Inflammatory macrophage (primary cell): ENCODE measurements at places on chromosomes 7 and 10.

- DNase-seq, result peak; percentile 60
These were observed 14.9 kb downstream of the CCL26 start for GRCh38 chr7:75756991-75757676.

- no peak for DNase-seq
These were observed 41.1 kb downstream of the STK32C start for GRCh38 chr10:132266594-132267161.

DNA sequence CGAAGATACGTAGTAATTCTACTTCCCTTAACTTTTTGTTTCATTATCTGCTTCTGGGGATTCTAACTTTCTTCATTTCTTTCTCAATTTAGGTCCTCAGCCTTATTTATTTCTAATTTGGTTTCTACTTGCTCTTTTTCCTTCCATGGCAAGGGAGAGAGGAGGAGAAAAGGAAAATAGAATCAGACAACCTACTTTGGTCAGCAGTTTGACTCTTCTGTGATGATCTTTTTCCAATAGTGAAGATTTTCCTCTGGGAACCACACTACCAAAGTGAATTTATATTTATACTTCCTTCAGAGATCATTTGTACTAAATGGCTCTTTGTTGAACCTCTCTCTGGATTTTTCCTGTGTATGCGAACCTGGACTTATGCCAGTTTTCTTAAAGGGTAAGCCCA, 90.2 kb downstream of the TMEM26 start:
- no peak for DNase-seq

GRCh38 chr7:51647931-51648351, 331.3 kb upstream of the COBL start:
- DNase-seq, result no peak

GRCh38 chr10:94066411-94066810, 72.7 kb downstream of the PLCE1 start:
- DNase-seq, result no peak

GRCh38 chr10:44010873-44011602, 362.4 kb upstream of the ZNF32 start:
- no peak for DNase-seq

- DNase-seq, result no peak
These were observed 4.8 kb downstream of the PRRT4 start for GRCh38 chr7:128356546-128357216.

DNA sequence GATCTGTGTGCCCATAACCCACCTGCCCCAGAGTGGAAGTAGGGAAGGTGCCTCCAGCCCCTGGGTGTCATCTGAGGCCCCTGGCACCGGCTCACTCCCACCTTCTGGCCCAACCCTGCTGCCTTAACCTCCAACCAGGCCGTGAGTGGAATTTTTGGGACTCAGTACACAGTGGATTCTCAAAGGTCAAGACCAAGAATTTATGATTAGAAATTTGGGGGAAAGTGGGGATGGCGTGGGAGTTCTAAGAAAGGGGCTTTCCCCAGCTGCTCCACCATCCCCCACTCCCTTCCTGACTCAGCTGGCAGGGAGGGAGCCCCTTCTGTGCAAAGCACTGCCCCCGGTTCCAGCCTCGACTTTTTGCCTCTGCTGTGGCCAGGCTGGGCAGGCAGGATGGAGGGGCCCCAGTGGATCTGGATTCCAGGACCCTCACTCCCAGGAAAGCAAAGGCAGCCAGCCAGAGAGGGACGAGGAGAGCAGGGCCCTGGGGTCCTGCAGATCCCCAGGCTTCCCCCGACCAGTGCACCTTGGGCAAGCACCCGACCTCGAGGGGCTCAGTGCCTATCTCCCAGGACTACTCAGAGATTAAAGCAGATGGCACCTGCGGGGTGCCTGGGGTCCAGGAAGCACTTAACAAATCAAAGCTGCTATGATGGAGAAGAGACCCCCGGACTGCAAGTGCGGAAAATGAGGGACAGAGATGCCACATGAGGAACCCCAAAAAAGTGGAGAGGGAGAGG, 12.8 kb downstream of the SPOCK2 start:
- DNase-seq, result no peak

DNA sequence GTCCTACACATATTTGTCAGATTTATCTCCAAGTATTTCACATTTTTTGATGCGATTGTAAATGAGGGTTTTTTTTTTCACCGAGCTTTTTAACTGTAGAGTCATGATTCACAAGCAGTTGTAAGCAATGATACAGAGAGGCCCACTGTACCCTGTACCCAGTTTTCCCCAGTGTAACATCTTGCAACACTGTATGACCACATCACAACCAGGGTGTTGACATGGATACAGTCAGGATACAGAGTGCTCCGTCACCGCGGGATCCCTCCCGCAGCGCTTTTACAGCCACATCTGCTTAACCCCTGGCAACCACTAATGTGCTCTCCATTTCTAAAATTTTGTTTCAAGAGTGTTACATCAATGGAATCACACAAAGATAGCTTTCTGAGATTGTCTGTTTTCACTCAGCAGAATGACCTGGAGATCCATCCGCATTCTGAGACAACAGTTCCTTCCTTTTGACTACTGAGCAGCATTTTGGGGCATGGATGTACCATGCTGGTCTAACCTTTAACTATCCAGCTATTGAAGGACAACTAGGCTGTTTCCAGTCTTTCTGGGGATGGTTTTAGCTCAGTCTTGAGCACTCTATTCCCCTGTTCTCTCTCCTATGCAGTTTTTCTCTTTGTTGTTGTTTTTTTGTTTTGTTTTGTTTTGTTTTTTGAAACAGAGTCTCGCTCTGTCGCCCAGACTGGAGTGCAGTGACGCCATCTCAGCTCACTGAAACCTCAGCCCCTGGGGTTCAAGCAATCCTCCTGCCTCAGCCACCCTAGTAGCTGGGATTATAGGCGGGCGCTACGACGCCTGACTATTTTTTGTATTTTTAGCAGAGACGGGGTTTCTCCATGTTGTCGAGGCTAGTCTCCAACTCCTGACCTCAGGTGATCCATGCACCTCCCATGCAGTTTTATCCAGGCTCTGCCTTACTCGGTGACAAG, 25.9 kb downstream of the GPRIN2 start:
- DNase-seq, result no peak

DNA sequence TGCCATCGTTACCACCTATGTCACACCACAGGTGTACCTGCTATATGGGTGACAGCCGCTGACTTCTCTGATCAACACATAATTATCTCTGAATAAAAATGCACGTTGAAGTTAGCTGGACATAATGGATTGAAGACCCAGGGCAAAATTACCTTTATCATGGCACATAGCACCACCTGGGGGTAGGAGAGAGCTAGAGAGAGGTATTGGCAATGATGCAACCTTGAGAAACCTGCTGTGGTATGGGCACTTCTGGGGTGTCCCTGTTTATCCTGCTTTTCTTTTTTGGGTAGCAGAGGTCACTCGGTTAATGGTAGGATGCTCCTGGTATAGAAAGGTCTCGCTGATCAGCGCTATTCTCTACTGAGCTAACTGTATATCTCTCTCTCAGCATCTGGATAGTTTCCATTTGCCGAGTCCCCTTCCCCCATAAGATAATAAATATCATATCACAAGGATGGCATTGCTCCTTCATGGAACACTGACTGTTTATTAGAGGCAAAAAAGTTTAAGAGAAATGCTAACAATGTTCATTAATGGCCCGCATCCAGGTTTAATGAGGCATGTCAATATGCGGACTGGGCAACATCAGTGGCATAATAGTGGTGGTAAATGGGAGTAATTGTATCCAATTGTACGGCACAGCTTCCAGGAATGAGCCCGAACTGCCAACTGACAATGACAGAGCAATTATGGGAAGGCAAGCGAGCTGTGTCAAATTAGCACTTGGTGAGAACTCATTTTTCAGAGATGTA, 323.1 kb downstream of the TFEC start:
- DNase-seq, result no peak

- no peak for DNase-seq
These were observed 182.1 kb downstream of the AUTS2 start for GRCh38 chr7:69780379-69780778.

DNA sequence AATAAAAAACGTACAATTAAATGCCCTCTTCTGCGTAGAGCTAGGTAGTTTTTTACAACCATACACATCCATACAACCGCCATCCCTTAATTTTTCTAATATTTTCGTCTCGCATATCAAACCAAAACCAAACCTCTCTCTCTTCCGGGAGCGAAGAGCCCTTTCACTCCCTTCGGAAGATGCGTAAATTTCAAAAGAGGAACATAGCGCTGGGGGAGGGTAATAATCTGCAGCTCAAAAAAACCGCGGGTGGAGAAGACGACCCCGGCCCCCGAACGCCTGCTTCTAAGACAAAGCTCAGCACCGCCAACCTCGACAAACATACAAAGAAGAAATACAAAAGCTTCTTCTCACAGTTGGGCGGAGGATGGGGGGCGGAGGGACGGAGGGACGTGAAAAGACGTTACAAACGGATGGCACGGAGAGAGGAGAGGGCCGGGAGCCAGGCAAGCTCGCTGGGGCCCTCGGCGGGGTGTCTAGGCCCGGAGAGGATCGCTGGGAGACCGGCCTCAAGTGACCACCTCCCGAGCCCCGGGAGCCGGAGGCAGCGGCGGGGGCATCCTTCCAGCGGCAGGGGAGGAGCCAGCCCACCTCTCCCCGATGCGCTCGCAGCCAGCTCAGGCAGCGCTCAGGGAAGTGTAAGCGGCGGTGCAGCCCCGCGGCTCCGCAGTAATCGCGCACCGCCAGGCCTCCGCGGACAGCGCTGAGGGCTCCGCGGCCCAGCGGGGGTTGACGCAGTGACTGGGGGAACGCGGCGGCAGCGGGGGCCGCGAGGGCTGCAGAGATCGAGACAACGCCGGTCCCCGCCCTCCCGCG, 851 bp downstream of the MKRN1 start:
- peak; percentile 65 for DNase-seq

DNA sequence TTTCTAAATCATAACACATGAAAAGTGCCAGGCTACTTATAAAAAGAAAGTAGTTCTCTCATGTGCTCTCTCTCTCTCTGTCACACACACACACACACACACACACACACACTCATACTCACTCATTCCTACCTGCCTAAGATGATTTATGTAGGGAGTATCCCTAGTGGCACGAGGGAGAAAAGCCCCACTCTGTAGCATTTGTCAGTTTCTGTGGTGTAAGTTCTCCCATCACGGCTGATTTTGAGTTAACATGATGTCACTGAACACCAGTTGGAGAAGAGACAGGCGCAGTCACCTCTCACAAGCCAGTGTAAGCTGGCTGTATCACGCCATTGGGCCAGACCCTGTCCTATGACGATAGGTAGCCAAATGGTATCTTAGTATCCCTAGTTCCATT, 395.4 kb downstream of the SFMBT2 start:
- no peak for DNase-seq

DNA sequence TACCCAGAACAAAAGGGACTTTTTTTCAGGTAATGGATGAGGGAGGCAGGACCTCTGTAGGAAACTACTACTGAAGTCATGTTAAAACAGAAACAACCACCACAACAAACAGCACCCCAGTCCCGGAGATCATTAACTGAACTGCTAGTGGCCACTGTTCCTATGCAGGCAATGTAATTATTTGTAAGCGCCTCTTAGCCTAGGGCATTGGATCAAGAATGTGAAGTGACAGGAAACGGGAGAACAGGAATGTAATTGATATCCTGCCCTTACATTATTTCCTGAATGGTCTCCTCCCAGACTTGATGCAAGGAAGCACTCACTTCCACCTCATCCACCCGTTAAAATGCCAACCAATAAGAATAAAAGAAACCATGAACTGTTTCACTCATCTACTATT, 16.7 kb upstream of the GAD2 start:
- DNase-seq, result no peak

GRCh38 chr10:14959221-14960057, at the start of gene MEIG1:
TSS of gene MEIG1 (plus strand) at chr10:14959388. CDS start at chr10:14966469, 7,081 bp downstream.
- DNase-seq, result peak; percentile 95

DNA sequence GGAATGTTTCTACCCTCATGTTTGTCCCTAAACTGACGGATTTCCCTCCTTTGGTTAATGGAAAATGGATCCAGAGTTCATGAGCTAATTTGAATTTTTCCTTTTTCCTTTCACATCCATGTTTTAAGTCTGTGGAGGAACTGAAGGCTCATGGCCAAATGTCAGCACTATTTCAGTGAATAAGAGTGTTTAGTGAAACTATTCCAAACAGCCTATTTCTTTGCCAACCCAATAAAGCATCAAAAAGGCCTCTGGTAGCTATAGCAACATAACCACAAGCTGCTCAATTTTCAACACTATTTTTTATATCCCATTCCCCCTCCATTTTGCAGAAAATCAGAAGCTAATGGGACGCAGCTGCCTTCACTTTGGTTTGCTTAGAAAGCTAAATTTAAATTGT, 1454.1 kb downstream of the GATA3 start:
- DNase-seq, result no peak

- no peak for DNase-seq
These were observed 11.5 kb downstream of the EGFR start for GRCh38 chr7:55030314-55030713.

DNA sequence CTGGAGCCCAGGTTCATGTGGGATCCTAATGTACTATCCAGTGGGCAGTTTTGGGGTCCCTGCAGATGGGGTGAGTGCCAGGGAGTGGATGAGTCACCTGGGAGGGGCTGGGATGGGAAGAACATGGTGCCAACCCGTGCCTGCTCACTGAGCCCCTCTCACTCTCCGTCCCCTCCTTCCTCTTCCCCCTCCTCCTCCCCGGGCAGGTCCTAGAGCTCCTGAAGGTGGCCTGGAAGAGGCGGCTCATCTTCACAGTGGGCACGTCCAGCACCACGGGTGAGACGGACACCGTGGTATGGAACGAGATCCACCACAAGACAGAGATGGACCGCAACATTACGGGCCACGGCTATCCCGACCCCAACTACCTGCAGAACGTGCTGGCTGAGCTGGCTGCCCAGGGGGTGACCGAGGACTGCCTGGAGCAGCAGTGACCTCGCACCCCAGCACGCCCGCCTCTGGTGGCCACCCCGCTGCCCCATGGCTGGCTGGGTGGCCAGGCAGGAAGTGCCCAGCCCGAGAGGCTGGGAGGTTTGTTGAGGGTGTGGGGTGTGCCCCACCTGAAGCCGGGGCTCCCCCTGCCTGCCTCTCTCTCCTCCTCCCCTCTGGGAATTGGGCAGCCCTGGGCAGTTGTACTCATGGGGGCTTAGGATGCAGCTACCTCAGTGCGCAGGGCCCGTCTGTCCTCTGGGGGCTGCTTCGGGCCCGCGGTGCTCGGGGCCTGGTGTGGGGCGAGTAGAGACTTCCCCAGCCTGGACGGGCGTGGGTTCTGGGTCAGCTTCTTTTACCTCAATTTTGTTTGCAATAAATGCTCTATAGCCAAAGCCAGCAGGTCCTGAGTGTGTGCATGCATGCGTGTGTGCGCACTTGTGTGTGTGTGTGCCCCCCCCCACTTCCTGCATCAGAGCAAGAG, 4.9 kb upstream of the UPK3B start:
- DNase-seq, result no peak

GRCh38 chr7:630539-630938, 96.0 kb upstream of the DNAAF5 start:
- DNase-seq, result no peak

- DNase-seq, result no peak
These were observed 32.4 kb downstream of the CRHR2 start for GRCh38 chr7:30649717-30650420.

- no peak for DNase-seq
These were observed 25.2 kb downstream of the FOXK1 start for GRCh38 chr7:4707217-4707741.

GRCh38 chr7:150955519-150956394, 22.4 kb downstream of the KCNH2 start:
- no peak for DNase-seq

- no peak for DNase-seq
These were observed 62.3 kb downstream of the OSBPL3 start for GRCh38 chr7:24917510-24918239.
